Endothelial cell of coronary artery (primary cell): ENCODE measurements at places on chromosomes 5 and 9. TPM values are rescaled to one million over a fixed set of nuclear protein-coding genes. Genes with fewer than 3 reads are reported as not detected.

Gene HK3
- not detected in 2 replicates for total RNA-seq

Gene ZMYND19
- total RNA-seq = 17.7 and 18.6 TPM in 2 replicates

Gene SH2D3C
- 62.1 and 63.2 TPM in 2 replicates for total RNA-seq

Gene BRD8
- 28.3 and 32.7 TPM in 2 replicates for total RNA-seq

Gene GRM6
- not detected in 2 replicates for total RNA-seq
